ENCODE measurements at places on chromosomes 3 and 15.

DNA sequence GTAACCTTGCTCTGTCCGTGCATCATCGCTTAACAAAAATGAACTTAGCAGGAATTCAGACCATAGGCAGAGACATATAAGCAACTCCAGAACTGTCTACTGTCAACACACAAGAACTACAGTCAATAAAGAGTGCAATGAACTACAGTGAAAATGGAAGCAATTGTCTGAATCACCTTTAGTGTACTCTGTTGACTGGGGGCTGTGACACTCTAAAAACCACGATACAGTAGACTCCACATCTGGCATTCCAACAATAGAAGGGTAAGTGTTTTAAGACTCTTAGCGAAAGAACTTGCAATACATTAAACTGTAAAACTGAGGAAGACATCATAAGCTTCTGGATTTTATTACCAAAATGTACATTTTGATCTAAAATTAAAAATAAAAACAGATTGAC, 347.3 kb downstream of the ZBTB20 start:
- no peak for DNase-seq

- no peak for DNase-seq
Observed at GRCh38 chr3:138238711-138239110, 51.6 kb downstream of the ARMC8 start.

DNA sequence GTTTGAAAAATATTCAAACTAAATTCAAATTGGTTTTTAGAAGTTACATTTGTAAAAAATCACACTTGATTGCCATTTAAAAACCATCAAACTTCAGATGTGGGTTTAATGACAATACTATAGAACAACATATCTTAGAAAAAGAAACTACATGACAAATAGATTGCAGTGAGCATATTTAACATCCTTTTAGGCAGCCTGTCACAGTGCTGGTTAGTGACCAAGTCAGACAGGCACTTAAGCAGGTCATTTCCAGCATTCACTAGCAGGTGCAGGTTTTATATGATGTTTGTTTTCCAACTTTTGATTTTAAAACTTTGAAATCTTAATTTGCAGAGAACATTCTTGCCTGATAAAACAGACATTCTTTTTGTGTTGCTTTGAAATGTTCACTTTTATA, 115.7 kb downstream of the MBNL1 start:
- no peak for DNase-seq

- no peak for DNase-seq
Observed at GRCh38 chr3:29420106-29420505, 139.2 kb downstream of the RBMS3 start.

DNA sequence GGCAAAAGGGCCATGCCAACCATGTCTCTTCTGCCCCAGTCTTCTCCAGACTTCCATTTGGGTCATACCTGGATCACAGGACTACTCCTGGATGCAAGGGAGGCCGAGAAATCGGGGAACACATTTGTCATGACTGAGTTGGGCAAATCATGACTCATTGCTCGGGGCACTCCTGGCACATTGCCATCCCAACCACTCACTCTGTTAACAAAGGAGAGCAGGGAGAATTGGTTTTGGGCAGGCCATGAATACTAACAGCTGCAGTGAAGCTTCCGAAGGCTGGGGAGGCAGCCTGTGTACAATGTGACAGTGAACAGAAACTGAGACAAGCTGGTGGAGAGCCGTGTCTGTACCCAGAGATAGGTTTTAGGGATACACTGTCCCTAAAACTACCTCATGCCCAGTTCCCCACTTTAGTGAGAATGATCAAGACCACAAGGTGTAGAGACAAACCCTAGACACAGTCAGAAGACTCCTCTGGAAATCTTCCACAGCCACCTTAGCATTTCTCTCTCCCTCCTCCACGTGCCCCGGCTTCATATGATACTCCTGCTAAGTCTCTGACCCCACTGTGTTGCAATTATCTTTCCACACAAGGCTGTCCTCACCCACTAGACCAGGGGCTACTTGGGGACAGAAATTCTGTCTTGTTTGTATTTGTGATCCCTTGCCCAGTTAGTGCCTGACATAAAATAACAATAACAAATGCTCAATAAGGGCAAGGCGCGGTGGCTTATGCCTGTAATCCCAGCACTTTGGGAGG, 10.5 kb upstream of the BUB1B start:
- DNase-seq = no peak

DNA sequence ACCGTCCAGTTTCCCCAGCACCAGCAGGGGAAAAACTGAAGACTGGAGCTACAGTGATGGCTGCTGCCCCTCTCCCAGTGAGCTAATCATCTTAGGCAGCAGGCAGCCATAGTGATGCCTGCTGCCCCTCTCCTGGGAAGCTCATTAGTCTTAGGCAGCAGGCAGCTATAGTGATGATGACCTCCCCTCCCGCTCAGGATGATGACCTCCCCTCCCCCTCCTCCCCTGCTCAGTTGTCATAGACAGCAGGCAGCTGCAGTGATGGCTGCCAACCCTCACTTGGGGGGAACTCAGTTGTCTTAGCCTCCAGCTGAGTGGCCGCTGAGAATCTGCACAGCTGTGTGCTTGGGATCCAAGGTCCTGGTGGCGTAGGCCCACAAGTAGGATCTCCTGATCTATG, 80.9 kb upstream of the MANF start:
- DNase-seq = no peak

DNA sequence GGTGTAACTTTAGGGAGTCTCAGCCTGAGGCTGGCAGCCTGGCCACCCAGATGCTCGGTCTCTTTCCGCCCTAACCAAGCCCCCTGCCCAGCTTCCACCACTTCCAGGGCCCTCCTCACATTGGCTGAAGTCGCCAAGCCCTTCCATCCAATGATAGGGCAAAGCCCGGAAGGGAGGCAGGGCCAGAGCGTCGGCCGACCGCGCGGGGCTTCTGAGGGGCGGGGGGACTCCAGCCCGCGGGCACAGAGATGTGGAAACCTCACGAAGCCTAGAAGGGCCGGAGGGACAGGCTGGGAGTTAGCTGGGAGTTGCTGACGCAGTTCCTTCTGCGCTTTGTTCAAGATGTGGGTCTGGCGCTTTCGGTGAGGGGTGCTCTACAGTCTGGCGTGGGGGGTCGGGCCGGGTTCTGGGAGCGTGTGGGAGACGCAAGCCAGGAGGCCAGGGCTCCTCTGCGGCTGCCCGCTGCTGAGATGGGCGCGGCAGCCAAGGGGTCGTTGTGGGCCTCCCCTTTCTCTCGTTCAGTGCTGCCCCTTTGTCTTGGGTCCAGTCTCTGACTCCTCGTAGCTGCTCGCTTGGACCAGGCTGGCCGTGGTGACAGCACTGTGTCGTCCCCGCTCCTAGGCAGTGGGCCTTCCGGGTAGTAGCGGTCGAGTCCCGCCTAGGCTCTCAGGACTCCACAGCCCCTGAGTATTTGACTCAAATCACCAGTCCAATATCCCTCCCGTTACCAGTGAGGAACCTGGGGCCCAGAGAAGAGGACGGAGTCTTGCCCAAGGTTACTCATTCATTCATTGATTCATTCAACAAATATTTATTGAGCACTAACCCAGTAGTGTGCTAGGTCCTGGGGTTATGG, at the start of gene ZNF660:
Gene ZNF660 (plus strand): TSS at position 319 of the 856 bp plus-strand sequence. CDS start 9,230 bp downstream, outside the sequence.
- peak; percentile 54 for DNase-seq

DNA sequence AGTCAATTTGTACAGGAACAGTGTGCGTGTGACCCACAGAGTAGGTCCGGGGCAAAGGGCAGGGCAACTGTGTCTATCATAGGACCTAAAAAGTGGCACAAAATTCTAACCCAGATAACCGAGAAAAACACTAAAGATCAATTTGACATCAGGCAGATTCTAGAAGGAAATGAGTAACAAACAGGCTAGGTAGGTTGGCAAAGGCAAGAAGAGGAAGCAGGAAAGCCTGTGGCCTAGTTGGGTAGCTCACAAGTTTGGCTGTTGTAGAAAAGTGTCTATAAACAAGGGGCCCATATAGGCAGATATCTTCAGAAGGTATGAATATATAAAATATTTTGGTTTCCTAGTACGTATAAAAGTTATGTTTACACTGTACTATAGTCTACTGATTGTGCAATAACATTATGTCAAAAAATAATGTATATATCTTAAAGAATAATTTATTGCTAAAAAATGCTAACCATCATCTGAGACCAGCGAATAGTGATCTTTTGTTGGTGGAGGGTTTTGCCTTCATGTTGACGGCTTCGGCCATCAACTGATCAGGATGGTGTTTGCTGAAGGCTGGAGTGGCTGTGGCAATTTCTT, 13.3 kb upstream of the OR5K1 start:
- DNase-seq = no peak

GRCh38 chr15:57865294-57865693, 158.8 kb downstream of the POLR2M start:
- no peak for DNase-seq

DNA sequence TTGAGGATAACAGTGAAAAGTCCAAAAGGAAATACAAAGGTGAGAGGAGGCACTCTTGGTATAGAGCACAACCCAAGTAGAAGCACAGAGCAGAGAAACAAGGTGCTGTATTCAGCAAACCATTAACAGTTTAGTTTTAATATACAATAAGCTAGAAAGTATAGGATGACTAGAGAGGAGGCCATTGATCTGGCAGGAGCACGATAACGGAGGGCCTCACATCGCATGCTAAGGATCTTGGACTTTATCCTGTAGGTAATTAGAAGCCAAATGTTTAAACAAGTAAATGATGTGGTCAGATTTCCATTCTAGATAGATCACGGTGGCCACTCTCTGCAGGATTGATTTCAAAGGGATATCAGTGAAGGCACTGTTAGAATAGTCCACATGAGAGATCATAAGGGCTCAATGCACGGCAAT, 935.0 kb downstream of the ROBO1 start:
- DNase-seq = no peak

DNA sequence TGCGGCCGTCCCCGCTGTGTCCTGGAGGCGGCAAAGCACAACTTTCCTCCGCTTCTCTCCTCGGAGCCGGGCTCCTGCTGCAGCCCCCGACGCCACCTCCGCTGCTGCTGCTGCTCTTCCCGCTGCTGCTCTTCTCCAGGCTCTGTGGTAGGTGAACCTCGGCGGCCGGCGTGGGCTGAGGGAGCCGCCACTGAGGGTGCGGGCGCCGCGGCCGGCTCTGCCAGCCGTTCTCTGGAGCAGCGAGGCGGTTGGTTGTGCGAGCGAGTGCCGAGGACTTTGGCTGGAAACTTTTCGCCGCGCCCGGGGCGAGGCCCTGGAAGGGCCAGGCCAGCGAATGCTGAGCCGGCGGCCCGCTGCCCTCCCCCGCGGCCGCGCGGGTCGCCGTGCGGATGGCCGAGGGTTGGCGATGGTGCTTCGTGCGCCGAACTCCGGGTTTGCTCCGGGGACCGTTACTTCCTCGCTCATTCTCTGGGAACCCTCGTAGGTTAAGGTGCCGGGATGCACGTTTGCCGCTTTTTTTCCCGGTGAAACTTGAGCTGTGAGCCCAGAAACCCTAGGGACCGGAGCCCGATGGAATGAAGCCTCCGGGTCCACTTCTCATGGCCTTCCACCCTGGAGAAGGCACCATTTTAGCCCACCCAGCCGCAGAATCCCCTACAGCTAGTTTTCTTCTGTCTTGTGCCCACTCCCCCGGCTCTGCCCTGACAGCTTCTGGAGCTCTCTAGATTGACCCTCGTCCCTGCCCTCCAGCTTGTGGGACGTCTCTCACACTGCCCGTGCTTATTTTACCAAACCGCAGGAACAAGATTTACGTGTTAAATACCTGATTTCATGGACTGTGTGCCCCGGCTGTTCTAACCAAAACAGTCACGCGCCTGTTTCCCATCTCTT, 660 bp downstream of the NECTIN3 start:
- peak; percentile 59 for DNase-seq

- DNase-seq = no peak
Observed at GRCh38 chr15:80587816-80588456, 107.2 kb upstream of the ABHD17C start.

DNA sequence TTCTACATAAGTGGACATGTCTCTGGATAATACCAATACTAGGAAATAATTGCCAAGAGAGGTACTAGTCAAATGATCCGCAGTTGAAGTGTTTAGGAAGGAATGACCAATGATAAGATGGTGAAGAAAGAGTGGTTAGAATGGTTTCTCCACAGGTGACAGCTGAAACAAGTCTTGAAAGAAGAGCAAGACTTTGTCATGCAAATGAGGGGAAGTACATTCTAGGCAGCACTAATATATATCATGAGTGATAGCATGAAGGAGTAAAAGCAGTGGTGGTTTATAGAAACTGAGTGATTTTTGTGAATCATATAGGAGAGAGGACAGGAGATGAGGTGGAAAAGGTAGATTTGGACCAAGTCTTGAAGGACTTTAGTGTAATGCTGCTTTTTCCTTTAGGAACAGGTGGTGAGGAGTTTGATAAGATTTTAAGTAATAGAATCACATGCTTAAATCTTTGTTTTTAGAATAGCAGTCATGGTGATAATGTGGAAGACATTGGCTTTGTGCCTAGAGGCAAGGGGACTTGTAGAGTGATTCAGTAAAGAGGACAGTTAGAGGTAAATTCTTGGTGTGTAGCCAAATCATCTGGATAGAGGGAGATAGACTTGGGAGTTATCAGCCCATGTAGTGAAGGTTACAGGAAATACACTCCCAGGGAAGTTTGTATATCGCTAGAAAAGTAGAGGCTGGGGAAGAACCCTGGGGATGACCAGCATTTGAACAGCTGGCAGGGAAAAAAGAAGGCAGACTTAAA, 31.9 kb downstream of the SLMAP start:
- DNase-seq = no peak

DNA sequence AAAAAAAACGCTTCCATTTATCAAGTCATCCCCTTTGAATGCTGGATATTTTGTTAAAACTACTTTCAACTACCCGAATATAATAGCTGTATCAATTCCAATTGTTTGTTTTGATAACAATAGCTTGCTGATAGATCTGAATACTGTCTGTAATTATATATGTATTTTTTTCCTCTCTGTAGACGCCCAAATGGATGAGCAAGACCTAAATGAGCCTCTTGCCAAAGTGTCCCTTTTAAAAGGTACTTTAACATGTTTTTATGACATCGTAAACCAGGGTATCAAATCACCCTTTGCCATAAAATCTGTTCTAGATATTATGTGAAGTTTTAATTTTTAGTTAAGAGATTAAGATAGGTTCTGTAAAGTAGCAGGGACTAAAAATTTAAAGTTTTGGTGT, 111.5 kb upstream of the FLNB start:
- DNase-seq = no peak

- no peak for DNase-seq
Observed at GRCh38 chr3:186365202-186365974, 3.4 kb upstream of the DGKG start.

- DNase-seq = no peak
Observed at GRCh38 chr3:190585805-190586630, 72.1 kb downstream of the IL1RAP start.

- no peak for DNase-seq
Observed at GRCh38 chr3:193940526-193940925, 195.4 kb upstream of the HES1 start.
